Astrocyte (in vitro differentiated cells and primary cell): ENCODE measurements at places on chromosomes 1 and 21.

- no peaks in the 10 kb centered on the region for H3K36me3 ChIP-seq
- H3K27ac ChIP-seq = no peak overlapping the region
- H3K4me1 ChIP-seq = peaks cover 4% of the 10 kb centered on the region
- H3K4me3 ChIP-seq = no peak overlapping the region
- H3K27me3 ChIP-seq = no peaks in the 10 kb centered on the region
- DNase-seq = peak; percentile 22
Measured at GRCh38 chr1:193589597-193590040, 403.2 kb upstream of the B3GALT2 start.

GRCh38 chr1:232872738-232873137 lies 67.5 kb downstream of the MAP10 start:
- H3K27ac ChIP-seq = no peak overlapping the region
- H3K27me3 ChIP-seq = no peaks in the 10 kb centered on the region
- peaks cover 8% of the 10 kb centered on the region for H3K4me1 ChIP-seq
- no peak overlapping the region for H3K4me3 ChIP-seq

DNA sequence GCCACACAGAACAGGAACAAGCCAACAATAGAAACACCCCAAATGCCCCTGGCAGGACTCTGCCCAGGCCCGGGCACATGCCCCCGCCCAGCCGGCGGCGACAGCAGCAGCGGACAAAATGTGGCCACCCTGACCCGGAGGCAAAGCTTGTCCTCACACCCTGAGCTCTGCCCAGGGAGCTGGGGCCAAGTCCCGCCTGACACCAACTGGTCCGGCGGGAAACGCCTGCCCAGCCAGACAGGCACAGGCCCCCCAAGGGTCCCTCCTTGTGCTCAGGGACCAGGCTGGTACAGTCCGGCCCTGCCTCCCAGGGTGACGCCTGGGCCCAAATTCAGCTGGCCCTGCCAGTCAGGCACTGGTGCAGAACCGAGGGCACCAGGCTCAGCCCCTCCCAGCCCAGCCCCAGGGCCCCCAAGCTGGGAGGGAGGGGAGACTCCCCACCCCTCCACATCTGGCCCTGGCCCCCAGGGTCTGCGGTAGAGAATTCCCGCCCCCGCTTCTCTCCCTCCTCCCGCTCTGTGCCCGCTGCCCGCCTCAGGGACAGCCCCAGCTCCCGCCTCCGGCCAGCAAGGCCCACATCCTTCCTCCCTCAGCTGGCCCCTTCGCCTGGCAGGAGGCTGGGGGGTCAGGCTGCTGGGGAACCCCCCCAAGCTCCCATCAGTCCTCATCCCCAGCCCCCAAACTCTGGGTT lies 2.0 kb downstream of the AHDC1 start:
- H3K4me3 ChIP-seq = peak overlapping the region; percentile 72
- H3K4me1 ChIP-seq = peaks cover 55% of the 10 kb centered on the region
- DNase-seq = no peak
- no peaks in the 10 kb centered on the region for H3K36me3 ChIP-seq
- no peak overlapping the region for H3K27ac ChIP-seq

DNA sequence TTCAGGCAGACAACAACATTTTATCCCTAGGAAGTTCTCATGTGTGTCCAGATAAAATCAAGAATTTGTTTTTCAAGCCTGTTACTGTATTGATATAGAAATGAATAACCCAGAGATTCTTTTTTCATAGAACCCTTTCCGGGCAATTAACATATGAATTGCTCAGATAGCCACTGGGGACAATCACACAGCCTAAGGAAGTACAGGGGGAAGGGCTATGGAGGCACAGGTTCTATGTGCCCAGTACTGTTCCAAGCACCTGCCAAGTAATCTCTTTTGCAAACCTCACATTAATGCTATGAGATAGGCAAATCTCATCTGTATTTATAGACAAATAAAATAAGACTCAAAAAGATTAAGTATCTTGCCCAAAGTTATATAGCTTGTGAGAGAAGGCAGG lies 84.9 kb downstream of the NTNG1 start:
- H3K27ac ChIP-seq = no peak overlapping the region
- H3K4me1 ChIP-seq = no peaks in the 10 kb centered on the region
- no peak for DNase-seq
- no peak overlapping the region for H3K4me3 ChIP-seq
- H3K27me3 ChIP-seq = no peaks in the 10 kb centered on the region
- no peaks in the 10 kb centered on the region for H3K36me3 ChIP-seq

GRCh38 chr21:26715878-26716506 lies 129.2 kb downstream of the ADAMTS1 start:
- DNase-seq = peak; percentile 12
- H3K36me3 ChIP-seq = no peaks in the 10 kb centered on the region
- H3K27me3 ChIP-seq = no peaks in the 10 kb centered on the region
- H3K27ac ChIP-seq = no peak overlapping the region
- no peaks in the 10 kb centered on the region for H3K4me1 ChIP-seq

DNA sequence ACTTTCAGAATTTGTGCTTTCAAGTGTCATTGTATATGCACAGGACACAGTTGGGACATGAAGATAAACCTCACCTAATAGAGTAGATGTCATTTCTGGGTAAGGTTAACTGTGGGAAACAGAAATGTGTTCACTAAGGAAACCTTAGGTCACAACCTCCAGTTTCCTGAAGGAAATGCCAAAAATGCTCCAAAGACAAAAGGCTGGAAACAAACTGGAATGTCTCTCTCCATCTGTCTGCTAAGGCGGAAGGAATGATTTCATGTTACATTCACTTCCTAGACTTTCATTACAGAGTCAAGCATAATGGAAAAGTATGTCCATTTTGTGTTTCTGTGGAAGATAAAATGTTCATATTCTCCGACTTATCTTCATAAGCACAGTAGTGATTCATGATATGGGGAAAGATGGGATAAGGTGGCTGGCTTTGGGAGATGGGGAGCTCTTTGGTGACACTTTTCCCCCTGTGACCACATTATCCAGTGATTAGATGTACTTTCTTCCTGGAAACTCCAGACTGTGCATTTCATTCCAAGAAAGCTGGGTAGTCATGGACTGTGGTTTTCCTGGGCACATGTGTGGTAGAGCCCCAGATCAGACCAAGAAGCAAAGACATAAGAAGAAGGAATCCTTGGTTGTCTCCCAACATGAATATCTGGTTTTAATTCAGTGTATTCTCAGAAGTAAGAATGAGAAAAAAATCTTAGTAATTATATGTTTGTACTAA lies 5.7 kb downstream of the S1PR1 start:
- peaks cover 6% of the 10 kb centered on the region for H3K4me1 ChIP-seq
- no peak for DNase-seq
- no peak overlapping the region for H3K27ac ChIP-seq
- H3K36me3 ChIP-seq = no peaks in the 10 kb centered on the region
